ENCODE measurements at places on chromosomes 4 and X.

DNA sequence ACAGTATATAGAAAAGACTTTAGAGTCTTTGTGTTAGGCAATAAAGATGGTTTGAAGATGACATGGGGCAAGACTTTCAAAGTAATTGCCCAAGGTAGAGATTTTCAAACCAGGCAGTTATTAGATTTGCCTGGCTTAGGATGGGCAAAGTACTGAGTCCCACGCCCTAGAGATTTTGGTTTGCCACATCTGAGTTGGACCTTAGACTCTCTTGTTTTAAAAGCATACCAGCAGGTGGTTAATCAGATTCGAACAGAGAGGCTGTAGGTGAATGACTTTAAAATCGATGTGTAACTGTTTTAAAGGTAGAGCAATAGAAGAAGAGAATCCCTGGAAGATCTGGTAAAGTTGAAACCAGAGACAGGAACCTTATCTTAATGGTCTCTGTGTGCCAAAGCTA is 121.5 kb downstream of the RAPGEF2 start:
- no peak for DNase-seq

GRCh38 chrX:49209434-49210251 is 9.7 kb upstream of the SYP start:
- no peak for DNase-seq

DNA sequence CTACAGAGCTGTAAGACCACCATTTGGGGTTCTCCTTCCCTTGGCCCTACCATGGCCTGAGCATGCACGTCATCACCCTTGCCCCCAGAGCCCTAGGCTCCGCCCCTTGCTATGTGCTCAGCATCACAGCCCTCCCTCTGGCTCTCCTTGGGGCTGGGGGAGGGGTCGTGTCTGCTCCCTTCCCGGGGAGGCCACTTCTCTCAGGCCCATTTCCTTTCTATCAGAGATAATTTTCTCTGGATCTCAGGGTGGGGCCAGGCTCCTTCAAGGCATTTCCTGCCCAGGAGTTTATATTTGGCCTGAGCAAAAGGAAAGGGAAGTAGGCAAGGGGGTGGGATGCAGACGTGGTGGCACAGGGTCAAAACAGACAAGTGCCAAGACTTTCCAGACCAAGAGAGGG is 55.9 kb downstream of the STARD8 start:
- DNase-seq, result no peak

GRCh38 chr4:119098306-119098705 is 37.3 kb upstream of the MYOZ2 start:
- DNase-seq, result no peak

GRCh38 chr4:24753519-24753918 is 41.9 kb upstream of the SOD3 start:
- DNase-seq, result no peak

DNA sequence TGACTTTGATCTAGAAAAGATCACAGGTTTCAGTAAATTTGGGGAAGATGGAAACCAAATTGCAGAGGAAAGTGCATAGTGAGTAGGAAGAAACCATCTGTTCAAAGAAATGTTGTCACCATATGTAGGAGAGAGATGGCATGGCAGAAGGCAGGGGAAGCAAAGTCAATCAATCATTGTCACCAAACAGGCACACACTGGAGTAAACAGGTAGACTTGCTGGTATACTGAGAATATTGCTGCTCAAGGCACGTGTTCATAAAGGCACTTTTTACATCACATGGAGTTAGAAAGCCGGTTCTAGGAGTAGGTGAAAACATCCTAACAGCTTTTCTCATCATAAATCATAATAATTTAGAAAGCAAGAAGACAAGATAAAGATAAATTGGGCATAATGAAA is 550.5 kb upstream of the FAT1 start:
- DNase-seq, result no peak

DNA sequence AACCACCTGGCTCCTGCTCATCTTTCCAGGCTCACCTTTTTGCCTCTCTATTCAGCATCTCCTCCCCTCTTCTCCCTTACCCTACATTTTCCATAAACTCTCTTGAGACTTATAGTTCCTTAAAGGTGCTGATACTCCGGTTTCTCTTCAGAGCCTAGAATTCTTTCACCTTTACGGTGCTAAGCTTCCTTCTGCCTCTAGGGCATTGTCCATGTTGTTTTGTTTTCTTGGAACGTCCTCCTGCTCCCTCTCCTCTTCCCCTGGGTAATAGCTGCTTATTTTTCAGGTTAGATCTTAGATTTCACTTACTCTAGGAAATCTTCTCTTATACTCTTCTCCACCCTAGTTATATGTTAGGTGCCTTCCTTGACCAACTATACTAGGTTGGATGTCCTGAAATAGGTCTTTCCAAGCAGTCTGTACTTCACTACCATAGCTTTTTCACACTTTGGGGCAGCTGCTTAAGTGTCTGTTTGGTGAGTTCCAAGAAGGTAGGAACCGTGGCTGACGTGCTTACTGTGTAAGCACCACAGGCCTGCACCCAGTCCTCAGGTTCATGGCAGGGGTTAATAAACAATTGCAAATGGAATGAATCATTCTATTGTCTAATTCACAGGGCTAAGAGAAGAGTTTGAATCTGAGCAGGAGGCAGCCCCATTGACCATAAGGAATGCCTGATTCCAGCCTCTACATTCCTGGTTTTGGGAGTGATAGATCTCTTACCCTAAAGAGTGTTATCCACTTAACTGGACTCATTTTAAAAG is 227.5 kb downstream of the MGST2 start:
- no peak for DNase-seq

GRCh38 chr4:139655116-139655515 is 10.5 kb upstream of the MGST2 start:
- no peak for DNase-seq

DNA sequence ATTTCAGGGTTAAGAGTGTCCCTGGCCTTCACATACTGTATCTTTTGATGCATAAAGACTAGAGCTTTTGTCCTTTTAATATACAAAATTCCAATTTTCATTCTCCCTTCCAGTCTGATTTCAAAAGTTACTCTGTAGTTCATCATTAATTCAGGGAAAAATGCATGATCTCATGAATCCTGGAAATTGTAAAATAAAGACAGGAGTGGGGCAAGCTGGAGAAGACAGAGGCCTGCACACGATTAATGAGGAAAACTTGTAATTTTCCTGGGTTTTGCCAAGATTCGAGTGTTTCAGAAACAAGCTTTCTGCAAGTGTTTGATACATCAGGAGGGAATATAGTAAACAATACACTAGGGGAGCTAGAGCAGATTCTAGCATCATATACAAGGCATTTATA is 947.9 kb downstream of the FAT4 start:
- no peak for DNase-seq

- no peak for DNase-seq
Measured at GRCh38 chrX:70001269-70001668, 48.5 kb downstream of the AWAT2 start.

DNA sequence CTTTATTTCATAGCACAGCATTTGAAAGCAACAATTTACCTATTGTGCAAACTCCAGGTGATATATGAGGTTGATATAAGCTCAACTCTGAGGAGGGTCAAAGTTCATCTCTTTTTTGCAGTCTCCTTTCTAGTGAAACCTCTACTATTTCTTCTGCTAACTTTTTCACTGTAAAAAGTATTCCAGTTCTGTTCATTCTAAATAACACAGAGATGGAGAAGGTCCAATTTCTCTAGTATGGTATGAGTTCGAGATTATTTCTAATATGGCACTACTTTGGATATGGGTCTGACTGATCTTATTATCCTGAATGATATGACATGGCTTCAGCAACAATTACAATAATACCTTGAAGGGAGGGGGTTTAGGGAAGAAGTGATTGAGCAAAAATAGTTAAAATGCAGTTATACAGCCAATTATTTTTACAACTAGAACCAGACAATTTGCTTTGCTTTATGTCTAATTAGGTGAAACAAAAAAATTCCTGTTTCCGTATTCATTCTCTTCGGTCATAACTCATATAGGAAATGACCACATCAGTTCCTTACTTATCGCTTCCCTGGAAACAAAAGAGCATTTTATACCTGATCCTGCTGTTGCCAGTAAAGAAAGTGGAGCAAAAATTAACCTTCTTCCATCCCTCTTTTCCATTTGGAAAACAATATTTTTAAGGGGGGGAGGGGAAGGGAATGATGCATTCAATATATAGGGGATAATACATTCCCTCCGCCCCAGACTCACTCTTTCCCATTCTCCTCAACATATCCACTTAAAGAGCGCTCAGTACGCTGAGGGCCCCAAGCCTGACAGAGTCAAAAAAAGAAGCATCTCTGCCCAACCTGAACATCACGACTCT is 1.0 kb downstream of the TBC1D9 start:
- DNase-seq, result no peak

DNA sequence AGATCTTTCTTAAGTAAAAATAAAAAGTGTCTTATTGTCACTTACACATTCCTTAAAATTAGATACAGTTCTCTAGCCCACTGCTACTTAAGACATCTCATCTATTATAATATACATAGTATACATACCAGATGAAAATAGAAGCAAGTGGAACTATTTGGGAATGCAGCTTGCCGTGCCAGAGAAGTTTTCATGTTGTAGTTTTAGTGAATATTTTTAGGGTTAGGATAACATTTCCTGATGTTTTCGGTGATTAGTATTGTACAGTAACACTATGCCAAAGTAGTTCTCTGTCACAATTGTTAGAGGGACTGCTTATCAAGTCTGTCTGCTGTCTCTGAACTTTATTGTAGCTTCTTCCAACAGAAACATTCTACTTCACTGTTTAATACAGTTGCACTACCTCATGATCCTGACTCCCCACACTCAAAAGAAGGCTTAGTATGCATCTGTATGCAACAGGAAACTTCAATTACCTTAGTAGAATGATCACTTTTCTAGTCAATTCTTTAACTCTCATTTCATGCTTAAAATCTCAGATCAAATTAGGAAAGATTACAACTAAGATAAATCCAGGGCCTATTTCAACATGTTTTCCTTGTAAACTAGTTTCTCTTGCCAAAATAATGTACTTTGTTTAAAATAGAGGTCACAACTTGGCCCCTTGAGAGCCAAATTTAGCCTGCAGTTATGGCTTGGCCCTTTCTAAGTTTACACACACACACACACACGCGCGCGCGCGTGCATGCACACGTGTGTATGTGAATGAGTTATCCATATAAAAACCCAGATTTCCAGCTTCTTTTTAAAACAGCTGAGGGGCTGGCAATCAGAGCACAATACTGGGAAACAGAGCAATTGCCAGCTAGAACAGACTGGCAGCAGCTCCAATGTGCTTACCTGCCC is 42.3 kb upstream of the SRPX start:
- no peak for DNase-seq

- DNase-seq, result no peak
Measured at GRCh38 chr4:133802359-133803140, 399.0 kb downstream of the PABPC4L start.

- no peak for DNase-seq
Measured at GRCh38 chr4:152346526-152346925, 189.4 kb downstream of the FBXW7 start.

DNA sequence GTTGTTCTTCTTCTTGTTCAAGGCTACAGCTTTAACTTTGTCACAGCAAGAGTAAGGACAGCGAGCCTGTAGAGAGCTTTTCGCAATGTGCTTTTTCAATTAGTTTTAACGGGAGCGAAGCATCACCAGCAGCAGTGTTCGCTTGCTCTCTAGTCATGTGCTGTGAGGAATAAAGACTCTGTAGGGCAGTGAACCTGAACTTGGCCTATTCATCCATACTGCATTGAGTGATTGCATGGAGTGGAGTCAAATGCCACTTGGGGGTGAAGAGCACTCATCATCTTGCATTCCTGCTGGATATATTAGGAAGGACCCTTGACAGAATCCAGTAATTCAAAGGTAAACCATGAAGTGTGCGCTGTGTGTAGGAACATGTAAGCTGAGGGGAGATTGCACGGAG is 240.0 kb downstream of the FRMPD4 start:
- DNase-seq, result no peak
